Activated naive CD4-positive, alpha-beta T cell treated with anti-CD3 and anti-CD28 coated beads, Interleukin-2, amount 50 U/mL, for 72 hours (primary cell): ENCODE measurements at places on chromosomes 1 and 21. TPM values are rescaled to one million over a fixed set of nuclear protein-coding genes. Genes with fewer than 3 reads are reported as not detected.

Gene GUCA2A
- not detected for total RNA-seq

Gene CRYZ
- total RNA-seq: 45.0 TPM

Gene MAD2L2
- total RNA-seq: 115 TPM

Gene TFF3
- not detected for total RNA-seq

Gene FOXD2
- total RNA-seq: 0.09 TPM

Gene TAF13
- total RNA-seq: 49.0 TPM

Gene PRAMEF15
- not detected for total RNA-seq

Gene SPRR3
- total RNA-seq: not detected

Gene IL19
- not detected for total RNA-seq

Gene DNAJC6
- 0.91 TPM for total RNA-seq

Gene SPAG17
- total RNA-seq: not detected

Gene LCE2A
- not detected for total RNA-seq

Gene SLC22A15
- total RNA-seq: 0.16 TPM

Gene OR2L5
- total RNA-seq: 0.16 TPM

Gene FALEC
- 0.89 TPM for total RNA-seq

Gene IFI44L
- total RNA-seq: 120 TPM

Gene SLAMF1
- 96.3 TPM for total RNA-seq

Gene PLEKHG5
- total RNA-seq: 2.8 TPM

Gene KRTAP10-5
- not detected for total RNA-seq

GRCh38 chr1:38872401-38873026 lies 634 bp downstream of the MYCBP start:
- no peak for DNase-seq

DNA sequence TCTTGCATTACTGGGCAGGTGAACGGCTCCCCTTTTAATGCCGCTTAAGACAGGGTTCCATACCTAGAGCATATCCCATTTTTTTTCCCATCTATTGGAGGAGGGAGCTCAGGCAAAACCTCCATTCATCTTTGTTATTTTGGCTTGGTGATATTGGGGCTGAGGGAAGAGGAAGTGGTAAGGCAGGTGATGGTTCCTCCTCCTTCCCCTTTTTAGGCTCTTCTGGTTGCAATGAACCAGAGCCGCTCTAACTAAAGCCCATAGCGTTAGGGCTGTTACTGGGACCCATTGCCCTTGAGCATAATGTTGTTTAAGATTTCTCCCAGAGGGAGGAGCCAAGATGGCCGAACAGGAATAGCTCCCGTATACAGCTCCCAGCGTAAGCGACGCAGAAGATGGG lies 21.1 kb downstream of the PYHIN1 start:
- DNase-seq: no peak

DNA sequence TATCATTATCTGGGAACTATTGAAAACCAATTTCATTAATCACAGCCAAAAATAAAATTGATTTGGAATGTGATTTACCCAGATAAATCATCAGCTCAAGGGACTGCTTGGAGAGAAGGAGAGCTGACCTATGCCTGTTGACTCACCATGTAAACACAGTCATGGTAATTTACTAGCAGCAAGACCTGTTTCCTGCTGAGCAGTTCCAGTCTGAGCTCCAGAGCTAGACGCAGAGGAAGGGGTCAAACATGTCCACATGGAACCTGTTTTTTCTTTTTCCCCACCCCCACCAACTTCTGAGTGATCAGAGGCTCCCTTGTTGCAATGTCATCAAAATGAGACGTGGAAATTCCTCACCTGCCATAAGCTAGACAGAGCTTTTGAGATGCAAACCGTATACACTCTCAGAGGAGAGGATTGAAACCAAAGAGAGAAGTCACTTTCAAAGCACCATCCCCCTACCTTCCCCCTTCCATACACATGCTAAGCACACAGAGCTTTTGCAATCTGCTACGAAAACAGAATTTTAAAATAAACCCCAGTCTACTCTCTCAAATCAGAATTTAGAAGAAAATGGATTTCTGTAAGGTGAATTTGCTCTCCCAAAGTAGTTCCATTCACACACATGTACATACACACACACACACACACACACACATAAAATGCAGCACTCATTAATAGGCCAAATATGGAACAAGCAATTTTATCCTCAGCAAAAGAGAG lies 55.9 kb upstream of the PTGFRN start:
- DNase-seq: no peak

- no peak for DNase-seq
Measured at GRCh38 chr1:37714689-37715088, 22.4 kb downstream of the CDCA8 start.

DNA sequence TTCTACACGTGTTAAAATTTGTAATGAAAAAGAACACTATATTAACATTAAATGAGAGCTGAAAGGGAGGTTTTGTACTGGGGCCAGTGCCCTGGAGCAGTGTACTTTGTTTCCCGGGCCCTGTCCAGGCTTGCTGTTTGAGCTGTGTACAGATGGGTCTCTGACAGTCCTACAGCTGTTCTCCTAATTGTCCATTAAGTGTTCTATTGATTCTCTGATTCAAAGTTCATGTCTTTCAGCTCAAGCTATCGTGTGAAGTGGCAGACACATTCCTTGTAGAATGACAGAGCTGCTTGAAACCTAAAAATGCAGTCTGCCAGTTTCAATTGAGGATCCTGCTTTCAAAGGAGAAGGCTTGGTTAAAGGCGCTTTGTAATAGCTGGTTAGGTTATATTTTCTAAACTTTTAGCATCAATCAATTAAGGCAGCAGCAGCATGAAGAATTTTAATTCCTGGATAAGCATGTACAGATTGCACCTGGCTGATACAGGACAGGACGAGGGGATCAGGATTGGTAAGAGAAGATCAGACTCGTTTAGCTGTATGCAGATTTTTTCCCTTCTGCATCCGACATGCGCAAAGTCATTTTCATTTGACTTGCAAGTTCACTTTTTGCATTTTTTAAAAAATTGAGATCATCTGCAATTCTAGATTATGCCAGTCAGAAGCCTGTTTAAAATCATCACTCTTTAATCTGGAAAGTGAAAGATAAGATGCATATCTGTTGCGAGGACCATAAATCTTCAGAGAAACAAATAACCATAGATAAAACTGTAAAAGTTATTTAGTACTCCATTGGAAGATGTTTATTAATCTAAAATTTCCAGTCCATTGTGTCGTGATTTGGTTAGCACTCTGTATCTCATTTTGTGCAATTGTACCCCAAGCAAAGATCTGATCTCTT lies 98.5 kb downstream of the ATG4C start:
- DNase-seq: no peak

DNA sequence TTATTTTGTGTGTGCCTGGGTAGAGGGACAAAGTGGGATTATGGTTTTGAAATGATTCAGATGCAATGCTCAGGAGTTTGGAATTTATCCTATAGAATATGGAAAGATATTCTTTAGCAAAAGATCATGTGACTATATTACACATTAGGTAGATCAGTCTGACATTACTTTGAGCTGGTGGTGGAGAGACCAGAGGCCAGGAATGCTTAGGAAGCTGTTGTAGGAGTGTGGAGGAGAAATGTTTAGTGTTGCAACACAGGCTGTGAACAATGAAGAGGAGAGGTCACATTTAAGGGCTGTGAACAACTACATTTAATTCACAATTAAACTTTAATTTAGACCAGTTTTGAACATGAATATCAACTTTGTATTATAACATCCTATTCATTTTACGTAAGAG lies 45.3 kb upstream of the PODN start:
- DNase-seq: no peak

DNA sequence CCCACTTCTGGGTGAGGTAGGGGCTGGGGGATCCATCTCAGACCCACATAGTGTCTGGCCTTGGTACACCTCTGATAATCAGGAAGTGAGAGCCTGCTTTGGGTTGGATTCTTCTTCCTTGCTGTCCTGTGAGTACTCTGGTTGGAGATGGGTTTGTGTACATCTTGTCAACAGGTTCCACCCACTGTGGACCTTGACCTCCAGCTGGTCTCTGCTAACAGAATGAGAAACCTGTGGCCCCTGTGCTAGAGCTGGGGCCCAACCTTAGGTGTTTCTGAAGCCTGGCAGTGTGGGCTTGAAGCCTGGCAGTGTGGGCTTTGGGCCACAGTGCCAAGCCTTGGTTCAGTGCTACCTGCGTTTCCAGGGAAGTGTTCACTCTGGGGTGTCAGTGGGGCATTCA lies 2.6 kb downstream of the ZBTB48 start:
- no peak for DNase-seq

DNA sequence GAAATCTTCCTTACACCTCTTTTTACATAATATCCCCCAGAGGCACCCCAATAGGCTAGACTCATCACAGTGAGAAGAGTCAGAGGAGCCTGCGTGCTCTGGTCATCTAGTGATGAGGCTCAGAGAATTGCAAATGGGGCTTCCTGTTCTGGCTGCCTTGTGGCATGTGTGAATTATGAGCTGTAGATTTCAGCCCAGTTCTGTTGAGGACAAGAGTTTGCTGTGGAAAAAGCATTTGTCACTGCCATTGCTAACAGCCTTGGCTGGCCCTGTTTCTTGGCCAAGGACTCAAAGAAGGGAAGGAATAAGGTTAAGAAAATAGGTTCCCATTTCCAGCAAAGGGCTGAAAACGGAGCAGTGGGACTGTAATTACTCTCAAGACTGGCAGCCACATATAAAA lies 30.7 kb downstream of the MRAP start:
- peak; percentile 11 for DNase-seq
